Cerebellar nuclear complex (tissue), 1 donor: ENCODE measurements at places on chromosomes 1 and 21.

DNA sequence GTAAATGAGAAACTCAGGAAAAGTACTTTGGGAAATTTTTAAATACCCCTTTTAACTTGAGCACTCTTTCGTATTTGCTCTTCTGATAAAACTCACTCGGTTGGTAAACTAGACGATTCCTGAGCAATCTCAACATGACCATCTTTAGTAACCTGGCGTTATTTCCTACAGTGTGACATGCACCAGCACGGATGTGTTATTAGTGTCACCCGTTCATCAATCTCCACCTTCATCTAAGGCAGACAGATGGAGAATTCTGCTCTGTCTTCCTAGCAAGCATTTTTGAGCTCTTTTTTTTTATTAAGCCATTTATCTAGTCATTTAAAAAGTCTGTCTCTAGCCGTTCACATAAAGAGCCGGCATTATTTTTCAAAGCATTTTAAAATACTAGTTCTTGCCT is 155.2 kb downstream of the DISP1 start:
- DNase-seq, result no peak

- no peak for DNase-seq
These were observed 3.4 kb upstream of the CDCP2 start for GRCh38 chr1:54156201-54156600.

- DNase-seq, result no peak
These were observed 94.0 kb upstream of the WNT4 start for GRCh38 chr1:22236900-22237299.

DNA sequence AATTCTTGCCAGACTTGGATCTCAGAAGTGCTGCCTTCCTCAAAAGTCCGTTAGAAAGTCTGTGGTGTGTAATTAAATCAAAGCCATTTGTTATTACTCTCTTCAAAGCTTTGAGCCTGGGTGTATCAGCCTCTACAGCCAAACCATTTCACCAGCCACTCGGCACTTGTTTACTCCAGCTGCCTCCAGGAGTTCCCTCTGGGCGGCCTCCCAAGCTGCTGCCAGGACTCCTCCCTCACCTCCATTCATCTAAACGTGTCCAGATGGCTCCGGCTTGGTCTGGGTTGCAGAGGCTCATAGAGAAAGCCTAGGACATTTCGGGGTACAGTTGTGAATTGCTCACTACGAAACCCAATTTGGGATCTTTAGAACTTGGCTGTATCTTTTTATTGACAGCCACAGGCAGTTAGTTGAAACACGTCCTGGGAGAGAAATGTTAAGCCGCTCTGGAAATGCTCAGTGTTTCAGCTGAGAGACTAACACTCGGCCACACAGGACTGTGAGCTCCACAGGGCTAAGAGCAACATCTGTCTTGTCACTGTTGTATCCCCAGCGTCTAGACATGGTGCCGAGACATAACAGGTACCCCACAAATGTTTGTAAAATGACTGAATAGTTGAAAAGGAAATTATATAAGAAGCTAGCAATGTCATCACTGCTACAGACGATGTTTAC is 116.9 kb upstream of the NGF start:
- no peak for DNase-seq

- no peak for DNase-seq
These were observed 20.7 kb upstream of the SLC19A1 start for GRCh38 chr21:45562965-45563364.

- DNase-seq, result no peak
These were observed 2.1 kb upstream of the S100A10 start for GRCh38 chr1:151995774-151996173.

GRCh38 chr1:51423073-51423821 is 92.9 kb upstream of the TTC39A start:
- DNase-seq, result no peak

GRCh38 chr1:147497826-147498225 is 43.5 kb upstream of the BCL9 start:
- DNase-seq, result no peak

GRCh38 chr1:207993477-207994445 is 82.8 kb upstream of the CD34 start:
- no peak for DNase-seq

DNA sequence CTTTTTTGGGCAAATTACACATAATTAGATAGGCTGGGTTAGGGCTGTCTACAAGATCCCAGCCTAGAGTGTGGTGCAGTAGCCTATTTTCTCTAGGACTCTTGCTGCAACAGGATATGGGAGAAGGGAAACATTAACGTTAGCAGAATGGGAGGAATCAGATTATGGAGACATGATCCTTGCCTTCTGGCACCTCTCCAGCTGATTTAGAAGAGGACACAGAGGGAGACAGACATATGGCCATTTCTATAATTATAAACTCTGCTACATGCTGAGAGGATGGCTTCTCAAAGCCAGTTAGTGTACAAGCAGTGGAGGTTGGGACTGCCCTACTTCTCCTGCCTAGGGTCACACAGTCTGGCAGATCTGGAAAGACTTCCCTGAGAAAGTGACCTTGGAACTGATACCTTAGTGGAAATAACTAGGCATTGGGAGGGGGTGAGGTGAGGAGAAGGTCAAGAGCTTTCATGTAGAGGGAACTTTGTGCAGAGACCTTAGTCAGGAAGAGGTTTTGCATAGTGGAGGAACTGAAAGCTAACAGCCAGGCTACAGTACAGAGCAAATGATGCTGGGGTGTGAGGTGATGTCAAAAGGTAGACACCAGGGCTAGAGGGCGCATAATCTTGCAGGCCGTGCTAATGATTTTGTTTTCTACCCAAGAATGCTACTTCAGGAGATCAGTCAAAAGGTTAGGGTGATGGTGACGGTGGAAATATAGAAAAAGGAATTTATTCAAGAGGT is 1.2 kb upstream of the CD1D start:
- DNase-seq, result no peak

DNA sequence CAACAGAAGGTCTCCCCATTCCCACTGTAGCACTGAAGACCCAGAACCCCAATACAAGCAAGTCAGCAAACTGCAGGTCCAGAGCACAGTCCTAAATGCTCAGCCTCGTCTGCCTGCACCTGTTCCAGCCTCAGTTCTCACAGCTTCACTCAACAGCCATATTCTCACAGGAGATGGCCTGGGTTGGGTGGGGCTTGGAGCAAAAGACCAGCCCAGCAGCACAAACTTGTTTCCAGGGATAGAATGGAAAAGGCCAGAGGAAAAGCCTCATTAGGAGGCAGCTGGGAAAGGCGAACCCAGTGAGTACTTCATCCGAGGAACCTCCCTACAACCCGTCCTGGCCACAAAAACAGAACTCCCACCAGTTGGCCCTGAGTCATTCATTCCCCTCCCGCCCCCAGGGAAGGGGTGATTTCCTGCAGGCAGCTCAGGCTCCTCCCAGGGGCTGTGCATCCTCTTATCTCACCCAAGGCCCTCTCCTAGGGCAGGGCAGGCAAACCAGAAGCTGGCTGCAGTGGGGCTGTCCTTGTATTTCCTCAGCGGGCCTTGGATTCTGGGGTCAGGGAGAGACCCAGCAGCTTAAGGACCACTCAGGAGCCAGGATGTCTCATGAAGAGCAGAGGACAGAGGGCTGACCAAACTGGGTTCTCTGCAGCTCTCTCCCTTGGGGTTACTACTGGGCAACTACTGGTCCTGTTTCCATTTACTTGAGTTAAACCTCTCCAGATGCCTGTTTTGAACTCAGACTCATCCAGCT is 7.4 kb upstream of the MPL start:
- DNase-seq, result no peak

GRCh38 chr1:56255516-56256152 is 323.7 kb downstream of the PLPP3 start:
- no peak for DNase-seq

DNA sequence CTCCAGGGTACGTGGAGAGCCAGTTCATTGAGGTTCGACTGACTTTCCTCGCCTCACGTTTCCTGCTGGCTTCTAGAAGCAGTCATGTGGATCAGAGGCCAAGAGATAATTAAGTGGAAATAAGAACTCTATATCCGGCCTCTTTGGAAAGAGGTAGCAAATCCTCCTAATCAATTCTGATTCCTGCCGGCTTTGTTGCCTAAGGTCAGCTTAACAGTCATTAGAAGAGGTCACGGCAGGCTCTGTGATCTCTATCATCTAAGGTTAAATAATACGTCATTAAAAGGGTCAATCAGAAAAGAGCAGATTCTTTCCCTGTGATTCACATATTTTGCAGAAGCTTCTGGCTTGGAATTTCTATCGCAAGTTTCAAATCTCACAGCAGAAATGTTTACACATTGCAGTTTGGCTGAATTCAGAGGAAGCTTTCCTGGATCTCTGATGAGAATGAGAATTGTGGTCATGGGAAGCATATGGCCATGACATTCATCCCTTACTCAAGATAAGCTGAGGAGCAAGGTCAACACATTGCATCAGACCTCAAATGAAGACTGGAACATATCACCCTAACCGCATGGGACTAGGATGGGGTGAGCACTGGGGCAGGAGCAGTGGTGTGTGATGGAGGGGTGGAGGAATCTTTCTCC is 189.4 kb downstream of the PBX1 start:
- no peak for DNase-seq

DNA sequence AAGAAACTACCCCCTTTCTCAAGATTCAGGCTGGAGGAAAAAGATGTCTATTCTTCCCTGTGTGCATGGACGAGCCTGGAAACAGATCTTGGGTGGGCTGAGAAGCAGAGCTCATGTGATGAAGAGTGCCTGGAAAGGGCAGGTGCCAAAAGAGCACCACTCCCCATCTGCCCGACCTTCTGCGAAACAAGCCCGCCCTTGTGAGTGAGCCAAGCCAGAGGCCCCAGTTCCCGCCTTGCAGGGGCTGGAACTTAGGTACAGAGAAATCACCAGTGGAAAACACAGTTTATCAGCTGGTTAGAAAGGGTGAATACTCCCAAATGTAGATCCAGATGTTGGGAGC is 26.7 kb upstream of the A3GALT2 start:
- DNase-seq, result no peak

GRCh38 chr1:2534687-2535441 is 4.8 kb upstream of the HES5 start:
- DNase-seq, result no peak

DNA sequence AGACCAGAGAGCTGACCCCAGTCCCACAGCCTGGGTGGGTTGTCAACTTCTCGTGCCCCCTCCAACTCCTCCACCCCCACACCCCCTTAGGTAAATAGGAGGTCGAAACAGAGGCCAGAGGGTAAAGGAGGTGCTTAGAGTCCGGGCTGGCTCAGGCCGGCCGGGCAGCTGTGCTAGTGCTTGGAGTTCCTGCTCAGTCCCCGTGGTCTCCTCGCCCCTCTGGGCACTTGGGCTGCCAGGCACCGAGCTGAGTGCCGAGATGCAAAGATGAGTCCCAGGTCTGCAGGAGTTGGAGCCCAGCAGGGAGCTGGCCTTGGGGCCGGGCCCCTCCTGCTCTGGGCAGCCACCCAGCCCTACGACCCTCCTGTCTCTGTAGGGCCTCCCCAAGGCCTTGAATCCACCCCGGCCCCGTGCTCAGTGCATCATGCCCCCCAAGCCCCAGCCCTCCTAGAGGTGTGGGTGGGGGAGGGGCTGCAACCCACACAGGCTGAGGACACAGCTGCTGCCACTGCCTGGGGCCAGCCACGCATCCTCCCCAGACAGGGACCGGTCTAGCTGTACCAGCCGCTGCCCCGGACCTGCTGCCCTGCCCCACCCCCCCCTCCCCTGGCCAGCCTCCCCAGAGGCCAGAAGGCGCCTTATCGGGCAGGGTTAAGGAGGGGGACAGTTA is 1.9 kb downstream of the SMIM1 start:
- no peak for DNase-seq

- DNase-seq, result no peak
These were observed 38.7 kb downstream of the CNN3 start for GRCh38 chr1:94888201-94888600.

DNA sequence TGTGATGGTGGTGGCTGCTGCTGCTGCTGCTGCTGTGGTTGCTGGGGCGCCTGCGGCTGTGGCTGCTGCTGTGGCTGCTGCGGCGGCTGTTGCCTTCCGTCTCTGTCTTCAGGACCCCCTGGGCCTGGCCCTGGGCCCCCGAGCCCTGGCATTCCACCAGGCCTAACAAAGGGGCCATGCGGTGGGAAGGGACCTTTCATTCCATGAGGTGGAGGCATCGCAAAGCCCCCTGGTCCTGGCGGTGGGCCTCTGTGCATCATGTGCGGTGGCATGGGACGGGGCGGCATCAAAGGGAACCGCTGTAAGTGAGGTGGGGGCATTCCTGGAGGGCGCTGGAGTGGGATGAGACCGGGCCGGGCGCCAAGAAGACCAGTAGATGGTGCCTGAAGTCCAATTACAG is 12.4 kb downstream of the SOD1 start:
- no peak for DNase-seq

DNA sequence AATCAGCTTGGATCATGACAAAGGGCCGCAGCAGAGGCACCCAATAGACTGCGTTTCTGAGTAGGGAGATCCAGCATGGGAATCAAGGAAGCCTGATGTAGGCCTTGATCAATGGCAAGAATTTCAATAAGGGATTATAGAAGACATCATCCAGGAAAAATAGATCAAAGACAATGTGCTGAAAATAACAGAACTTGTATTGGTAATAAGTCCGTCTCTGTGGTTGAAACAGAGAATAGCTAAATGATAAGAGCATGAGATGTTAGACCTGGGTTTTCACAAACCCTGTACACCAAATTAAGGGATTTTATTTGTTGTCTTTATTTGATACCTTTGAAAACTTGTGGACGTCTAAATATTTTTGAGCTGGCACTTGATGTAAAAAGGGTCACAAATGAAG is 228.0 kb upstream of the SGIP1 start:
- no peak for DNase-seq

DNA sequence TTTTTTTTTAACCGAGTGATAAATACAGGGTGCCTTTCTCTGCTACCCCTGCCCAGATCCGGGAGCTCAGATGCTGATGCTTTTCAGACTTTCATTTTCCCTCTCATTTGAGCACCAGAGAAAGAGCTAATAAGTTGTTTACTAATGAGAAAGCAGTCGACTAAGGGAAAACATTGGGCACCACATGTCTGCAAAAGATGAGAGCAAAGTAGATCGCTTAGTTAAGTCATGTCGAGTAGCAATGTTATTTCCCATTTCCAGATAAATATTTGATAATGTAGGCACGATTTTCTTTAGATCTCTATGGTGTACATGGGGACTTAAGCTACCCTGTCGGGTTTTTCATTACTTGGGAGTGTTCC is 1.2 kb downstream of the PKN2 start:
- no peak for DNase-seq

- DNase-seq, result no peak
These were observed 58.3 kb downstream of the ZNF648 start for GRCh38 chr1:182003025-182003725.

DNA sequence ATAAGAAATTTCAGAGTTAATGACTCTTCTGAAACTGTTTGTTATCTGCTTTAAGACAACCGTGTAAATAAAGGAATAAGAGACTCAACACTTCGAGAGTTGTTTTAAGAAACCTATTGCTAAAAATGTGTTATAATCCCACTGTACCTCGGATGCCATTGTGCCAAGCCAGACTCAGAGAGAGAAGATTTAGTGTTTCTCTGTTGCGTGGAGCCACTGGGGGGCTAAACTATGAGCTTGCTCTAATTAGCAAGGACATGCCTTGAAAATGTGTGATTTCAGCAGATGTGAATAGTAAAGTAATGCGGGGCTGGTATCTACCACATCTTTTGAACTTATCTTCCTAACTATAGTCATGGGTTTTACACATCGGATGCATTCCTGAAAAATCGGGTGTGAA is 56.2 kb upstream of the TARBP1 start:
- DNase-seq, result no peak

- no peak for DNase-seq
These were observed 111.1 kb upstream of the BEND5 start for GRCh38 chr1:48887796-48888195.

GRCh38 chr1:228399531-228400236 is 7.0 kb downstream of the TRIM11 start:
- no peak for DNase-seq

- DNase-seq, result no peak
These were observed 2.9 kb upstream of the CSRP1 start for GRCh38 chr1:201509601-201510374.

GRCh38 chr1:117674521-117675400 is 68.9 kb downstream of the TENT5C start:
- no peak for DNase-seq
